ENCODE measurements at places on chromosomes 3 and 15.

DNA sequence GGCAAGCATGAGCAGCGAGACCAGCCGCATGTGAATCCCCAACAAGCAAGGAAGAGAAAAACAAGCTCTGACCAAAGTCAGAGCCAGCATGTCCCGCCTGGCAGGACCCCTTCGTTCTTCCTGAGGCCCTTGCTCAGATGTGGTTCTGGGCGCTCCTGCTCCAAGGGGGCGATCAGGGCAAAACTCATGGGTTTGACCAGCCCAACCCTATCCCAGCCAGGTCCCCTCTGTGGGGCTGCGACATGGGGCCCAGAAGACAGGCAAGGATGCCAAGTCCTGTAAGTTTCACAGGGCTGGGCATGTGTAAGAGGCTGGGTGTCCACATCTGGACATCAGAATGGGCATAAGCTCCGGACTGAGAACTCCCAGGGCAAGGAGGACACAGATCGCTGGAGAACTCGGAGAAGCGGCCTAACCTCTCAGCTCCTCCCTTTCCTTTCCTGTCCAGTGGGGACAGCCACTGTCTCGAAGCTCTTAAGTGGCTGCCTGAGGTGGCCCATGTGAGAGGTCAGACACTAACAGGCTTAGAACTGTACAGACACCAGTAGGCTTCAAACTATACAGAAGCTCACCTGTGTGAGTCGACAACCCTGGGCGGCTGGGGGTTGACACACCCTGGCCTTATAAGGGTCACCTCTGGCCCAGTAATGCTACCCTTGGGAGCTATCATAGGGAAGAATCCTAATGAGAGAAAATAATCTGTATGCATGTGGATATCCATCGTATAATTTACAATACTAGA lies 48.9 kb downstream of the XXYLT1 start:
- DNase-seq = no peak

- DNase-seq = no peak
Observed at GRCh38 chr15:70248116-70249025, 150.7 kb upstream of the TLE3 start.

- DNase-seq = peak; percentile 45
Observed at GRCh38 chr15:59349680-59350420, 22.8 kb downstream of the MYO1E start.

GRCh38 chr15:36175741-36176291 lies 403.6 kb upstream of the CDIN1 start:
- DNase-seq = no peak

- DNase-seq = no peak
Observed at GRCh38 chr15:89362203-89363101, 27.8 kb upstream of the POLG start.

DNA sequence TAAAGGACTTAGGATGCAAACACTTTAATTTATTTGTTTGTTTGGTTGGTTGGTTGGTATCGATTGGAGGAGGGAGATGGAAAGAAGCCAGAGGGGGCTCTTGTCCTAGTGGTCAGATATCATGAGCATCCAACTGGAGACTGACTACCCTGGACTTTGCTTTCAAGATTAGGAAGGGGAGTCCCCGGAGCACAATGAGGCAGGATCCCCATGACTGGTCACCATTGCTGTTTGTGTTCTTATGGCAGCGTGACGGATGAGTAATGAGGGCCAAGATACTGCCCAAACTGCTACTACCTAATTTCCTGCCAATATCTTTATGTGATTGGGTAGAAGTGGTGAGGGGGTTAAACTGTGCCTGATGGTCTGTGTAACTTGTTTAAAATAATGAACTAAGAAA lies 354.6 kb upstream of the ROPN1 start:
- DNase-seq = no peak

GRCh38 chr3:31629054-31629453 lies 96.3 kb downstream of the STT3B start:
- DNase-seq = no peak

DNA sequence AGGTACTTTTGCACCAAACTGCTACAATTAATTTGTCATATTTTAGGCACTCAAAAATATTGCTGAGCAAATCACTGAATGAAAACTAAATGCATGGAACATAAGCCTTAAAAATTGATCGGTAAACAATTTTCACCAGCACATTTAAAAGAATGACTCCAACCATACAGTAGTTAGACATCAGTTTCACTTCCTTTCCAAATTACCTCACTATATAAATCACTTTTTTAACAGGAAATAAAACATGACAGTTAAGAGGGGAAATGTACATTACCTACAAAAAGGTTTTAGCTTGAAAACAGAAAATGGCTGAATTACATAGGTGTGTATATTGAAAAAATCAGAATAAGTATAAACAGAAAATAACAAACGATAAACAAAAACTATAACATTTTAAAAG lies 108.4 kb downstream of the SERPINI1 start:
- DNase-seq = no peak

- DNase-seq = no peak
Observed at GRCh38 chr3:23324745-23325144, 121.6 kb downstream of the UBE2E2 start.

GRCh38 chr3:61463191-61463590 lies 98.2 kb upstream of the PTPRG start:
- DNase-seq = peak; percentile 21

- no peak for DNase-seq
Observed at GRCh38 chr3:18030371-18030870, 288.0 kb upstream of the TBC1D5 start.

DNA sequence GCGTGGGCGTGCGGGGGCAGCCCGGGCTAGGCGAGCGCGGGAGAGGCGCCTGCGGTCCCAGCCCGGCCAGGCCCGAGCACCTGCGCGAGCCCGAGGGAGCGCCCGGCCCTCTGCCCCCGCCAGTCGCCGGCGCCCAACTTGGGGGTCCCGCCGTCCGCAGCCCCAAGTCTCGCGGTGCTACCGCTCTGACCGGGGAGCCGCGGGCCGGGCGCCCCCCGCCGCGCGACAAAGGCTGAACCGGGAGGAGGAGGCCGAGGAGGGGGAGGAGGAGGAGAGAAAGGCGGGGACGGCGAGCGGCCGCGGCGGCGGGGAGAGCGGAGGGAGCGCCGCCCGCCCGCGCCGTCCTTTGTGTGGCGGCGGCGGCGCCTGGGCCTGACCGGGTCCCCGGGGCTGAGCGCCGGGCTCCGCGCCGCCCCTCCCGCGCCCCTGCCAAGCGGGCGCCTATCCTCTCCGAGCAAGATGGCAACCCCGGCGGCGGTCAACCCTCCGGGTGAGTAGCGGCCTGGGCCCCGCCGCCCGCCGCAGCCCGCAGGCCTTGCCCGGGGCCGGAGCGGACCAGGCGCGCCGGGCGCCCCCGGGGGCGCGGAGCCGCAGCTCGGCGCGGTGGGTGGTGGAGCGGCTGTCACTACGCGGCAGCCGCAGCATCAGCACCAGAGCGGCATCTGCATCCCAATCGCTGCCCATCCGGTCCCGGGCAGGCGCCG lies at the start of gene ARNT2:
Gene ARNT2, plus strand, starts transcription at position 326 of the 704 bp plus-strand sequence. Its CDS starts 134 bp downstream, at position 460.
- peak; percentile 71 for DNase-seq

DNA sequence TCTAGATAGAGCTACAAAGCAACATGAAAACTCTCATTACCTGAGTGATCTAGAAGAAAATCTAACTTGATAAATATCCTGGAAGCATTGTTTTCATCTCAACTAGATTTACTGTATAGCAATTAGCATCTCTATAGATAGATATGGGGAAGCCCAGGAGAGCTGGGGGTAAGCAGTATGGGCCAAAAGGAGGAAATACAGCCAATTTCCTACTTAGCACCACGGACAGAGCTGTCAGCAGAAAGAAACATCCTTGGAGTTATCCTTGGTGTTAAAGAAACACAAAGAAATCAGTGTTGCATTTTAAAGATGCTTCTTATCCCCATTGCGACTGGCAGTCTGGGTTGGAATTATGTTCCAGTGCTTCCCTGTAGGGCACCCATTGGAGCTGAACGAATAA lies 126.2 kb downstream of the TIGIT start:
- DNase-seq = no peak

- DNase-seq = peak; percentile 38
Observed at GRCh38 chr3:72220946-72221345, 436.0 kb upstream of the PROK2 start.

- DNase-seq = no peak
Observed at GRCh38 chr3:108150200-108150599, 59.4 kb upstream of the CD47 start.

GRCh38 chr3:13277196-13277813 lies 142.8 kb downstream of the NUP210 start:
- peak; percentile 71 for DNase-seq

- DNase-seq = no peak
Observed at GRCh38 chr3:132285620-132285945, 31.6 kb upstream of the ACP3 start.

DNA sequence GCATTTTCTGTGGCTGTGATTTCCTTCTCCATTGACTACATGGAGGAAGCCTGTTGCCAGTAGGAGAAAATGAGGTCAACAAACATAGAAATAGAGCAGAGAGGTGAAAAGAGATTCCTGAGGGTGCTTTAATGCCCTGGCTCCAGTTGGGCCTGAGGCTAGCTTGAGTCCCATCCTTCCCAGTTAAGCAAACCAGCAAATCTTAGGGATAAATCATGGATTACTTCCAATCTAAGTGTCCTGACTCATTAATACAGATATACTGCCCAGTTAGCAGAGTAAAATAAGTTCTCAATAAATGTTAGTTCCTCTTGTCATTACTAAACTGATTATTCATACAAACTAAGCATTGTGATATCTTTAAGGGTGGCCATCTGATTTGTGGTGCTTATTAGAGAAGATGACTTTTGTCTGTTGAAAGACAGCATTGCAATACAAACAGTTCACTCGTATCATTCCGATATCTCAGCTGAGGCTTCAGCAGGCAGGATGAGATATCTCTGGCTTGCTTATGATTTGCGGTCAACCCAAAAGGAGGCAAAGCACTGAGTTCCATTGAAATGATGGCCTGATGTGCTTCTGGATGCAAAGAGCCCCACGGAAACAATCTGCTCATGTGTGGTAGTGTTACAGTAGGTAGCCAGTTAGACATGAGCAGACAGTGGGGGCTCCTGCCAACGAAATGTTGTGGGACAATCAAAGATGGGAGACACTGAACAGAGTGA lies 6.6 kb upstream of the STARD5 start:
- no peak for DNase-seq

DNA sequence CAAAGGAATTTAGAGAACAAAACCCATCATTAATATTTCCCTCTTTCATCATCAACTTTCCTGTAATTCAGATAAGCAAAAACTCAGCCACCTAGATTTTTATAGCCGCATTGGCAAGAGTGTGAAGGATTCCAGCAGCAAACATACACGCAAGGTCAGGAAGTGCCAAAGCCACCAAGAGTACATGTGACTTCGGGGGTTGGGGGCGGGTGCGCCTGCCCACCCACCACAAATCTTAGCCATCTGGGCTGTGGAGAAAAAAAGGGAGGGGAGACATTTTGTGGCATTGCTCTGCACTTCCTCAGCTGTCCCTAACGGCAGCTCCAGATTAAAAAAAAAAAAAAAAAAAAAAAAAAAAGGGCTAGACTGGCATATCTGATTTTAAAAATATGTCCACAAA lies 148.4 kb downstream of the TNIK start:
- no peak for DNase-seq

GRCh38 chr15:70047386-70048197 lies 50.1 kb downstream of the TLE3 start:
- DNase-seq = peak; percentile 38

- peak; percentile 43 for DNase-seq
Observed at GRCh38 chr3:89098964-89099585, 8.3 kb upstream of the EPHA3 start.

- peak; percentile 62 for DNase-seq
Observed at GRCh38 chr3:47347217-47347801, 33.5 kb upstream of the PTPN23 start.

DNA sequence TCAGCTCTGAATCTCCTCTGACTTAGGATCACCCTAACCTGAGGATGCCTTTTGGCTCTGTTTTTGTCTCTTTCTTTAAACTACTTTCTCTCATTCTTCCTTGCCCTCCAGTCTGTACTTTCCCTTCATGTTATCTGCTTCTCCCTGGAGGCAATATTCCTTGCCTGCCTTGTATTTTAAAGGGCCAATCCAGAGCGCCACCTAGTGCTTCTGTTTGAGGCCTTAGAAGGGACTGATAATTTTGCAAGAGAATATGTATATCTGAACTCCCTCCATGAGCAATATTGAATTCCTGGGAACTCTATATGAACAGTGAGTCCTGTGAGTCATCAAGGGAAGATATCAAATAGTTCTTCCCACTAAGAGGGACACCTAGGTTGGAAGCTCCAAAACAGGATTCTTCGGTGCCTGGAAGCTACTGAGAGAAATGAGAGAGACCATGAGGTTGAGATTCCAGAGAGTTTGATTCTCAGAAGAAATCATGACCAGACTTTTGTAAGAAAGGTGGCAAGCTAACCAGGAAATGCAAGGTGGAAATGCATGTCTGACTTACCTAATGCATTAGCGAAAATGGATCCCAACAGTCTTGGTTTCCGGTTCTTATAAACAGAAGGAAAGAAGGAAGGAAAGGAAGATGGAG lies 203.8 kb upstream of the CD96 start:
- DNase-seq = peak; percentile 72

GRCh38 chr3:135083756-135084155 lies 288.7 kb downstream of the EPHB1 start:
- DNase-seq = no peak

GRCh38 chr15:73777741-73778140 lies 24.6 kb upstream of the INSYN1 start:
- no peak for DNase-seq

DNA sequence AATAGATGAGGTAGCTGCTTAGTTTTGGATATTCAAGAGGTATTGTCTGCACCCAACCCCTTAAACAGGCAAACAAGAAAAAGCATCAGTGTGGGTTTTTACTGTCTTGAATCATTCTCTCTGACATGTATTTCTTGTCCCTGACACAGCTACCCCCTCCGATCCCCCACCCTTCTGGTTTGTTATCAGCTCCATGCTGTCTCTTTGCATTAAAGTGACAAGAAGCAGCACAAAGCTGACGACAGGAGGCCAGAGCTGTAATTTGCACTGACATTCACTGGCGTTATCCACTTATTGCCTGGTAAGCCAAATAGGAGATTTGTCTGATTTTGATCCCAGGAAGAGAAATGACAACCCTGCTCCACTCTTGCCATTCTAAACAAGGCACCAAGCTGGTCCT lies 83.3 kb upstream of the SNRK start:
- no peak for DNase-seq
